Stimulated activated CD8-positive, alpha-beta memory T cell treated with anti-CD3 and anti-CD28 coated beads, Interleukin-4, amount 100 ng/mL, for 1 hour (primary cell): ENCODE measurements at places on chromosomes 16 and 17.
A peak's percentile ranks its signal among the peaks of the same experiment; 100 is the strongest.

GRCh38 chr16:62967611-62968010 lies 931.4 kb upstream of the CDH8 start:
- no peak for DNase-seq

DNA sequence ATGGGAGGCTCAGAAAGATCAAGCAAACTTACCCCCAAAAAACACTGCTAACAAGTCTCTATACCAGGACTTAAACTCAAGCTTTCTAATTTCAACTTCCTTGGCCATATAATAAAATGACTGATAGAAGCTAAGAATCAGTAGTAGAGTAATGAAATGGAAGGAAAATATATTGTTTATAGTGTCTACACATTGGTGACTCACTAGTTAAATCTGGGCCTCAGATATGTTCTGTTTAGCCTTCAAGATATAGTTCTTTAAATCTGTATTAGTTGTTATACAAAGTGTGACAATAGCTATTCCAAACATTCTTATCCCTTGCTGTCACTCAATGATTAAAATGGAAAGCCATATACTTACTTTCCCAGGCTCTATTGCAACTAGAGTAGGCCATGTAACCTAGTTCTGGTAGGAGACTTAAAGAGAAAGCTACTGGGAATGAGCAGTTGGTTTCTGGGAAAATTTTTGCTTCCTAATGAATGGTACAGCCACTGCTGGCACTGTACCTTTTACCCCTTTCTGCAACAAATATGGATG lies 18.3 kb downstream of the SSH2 start:
- no peak for DNase-seq

DNA sequence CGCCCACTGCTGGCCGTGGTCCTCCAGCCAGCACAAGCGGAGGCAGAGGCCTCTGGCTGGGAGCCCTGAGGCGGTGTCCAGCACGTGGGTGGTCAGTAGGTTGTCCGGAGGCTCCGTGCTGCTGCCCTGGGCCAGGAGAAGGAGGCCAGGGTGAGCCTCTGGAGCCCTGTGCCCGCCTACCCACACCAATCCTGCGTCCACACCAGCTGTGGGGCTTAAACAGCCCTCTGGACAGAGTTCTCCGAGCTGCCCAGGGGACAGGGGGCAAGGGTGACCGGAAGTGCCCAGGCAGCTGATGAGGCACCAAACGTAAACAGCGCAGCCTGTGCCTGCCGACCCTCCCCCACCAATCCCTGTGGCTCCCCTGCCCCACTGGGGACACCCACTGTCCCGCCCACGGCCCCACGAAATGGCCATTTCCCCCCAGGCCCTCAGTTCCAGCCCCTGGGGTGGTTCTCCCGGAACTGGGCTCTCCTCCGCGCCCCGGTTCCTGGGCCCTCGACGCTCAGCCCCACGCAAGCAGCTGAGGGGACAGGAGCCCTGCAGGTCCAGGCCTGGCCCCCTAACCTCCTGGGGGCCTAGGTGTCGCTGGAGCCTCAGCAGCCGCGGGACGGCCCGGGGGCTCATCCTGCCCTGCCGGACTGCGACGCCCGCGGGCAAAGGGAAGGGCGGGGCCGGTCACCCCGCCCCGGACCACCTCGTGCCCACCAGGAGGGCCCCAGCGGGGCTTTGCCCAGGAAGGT lies 27.9 kb upstream of the DBNDD1 start:
- no peak for DNase-seq

- DNase-seq = no peak
These were observed 282.0 kb downstream of the SEC14L1 start for GRCh38 chr17:77422748-77423113.

- DNase-seq = no peak
These were observed 308.9 kb upstream of the MON1B start for GRCh38 chr16:76882105-76882504.

- DNase-seq = no peak
These were observed 16.3 kb upstream of the AURKB start for GRCh38 chr17:8226536-8227237.

GRCh38 chr17:67475161-67475937 lies 98.3 kb downstream of the PITPNC1 start:
- peak; percentile 55 for DNase-seq
